ENCODE measurements at places on chromosomes 4 and X.

DNA sequence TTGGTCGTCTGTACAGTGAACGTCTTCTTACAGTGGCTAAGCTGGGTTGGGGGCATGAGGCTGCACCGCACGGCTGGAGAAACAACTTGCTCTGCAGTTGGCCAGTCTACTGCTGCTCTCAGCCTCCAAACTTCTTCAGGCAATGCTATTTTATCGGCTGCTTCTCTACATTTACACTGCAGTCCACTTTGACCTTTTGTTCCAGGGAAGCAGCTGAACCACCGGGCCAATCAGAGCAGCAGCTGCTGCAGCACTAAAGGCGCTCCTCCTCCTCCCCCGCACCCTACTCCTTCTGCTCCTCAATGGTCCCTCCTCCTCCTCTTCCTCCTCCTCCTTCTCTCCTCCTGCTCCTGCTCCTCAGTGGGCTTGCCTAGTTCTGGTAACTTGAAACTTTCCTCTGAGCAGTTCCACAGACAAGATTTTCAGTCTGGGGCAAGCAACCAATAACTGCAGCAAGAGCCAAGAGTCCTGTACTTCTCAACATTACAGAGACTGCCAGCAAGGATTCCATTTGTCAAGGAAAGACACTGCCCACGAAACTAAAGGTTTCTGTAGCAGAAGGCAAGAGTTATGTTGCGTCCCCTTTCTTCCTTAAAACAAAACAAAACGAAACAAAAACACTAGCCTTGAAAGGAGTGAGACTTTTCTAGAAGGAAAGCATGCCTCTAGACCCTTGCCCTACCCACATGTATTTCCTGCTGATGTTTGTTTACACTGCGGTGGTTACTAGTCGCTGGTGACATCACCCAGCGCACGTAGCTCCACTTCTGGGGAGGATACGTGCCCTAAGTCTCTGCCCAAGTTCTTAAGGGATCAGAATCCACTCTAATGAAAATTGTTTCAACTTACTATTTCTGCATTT, 125.7 kb upstream of the NAP1L5 start:
- DNase-seq, result peak; percentile 86

- no peak for DNase-seq
These were observed 268.5 kb downstream of the ARAP2 start for GRCh38 chr4:35975617-35976355.

DNA sequence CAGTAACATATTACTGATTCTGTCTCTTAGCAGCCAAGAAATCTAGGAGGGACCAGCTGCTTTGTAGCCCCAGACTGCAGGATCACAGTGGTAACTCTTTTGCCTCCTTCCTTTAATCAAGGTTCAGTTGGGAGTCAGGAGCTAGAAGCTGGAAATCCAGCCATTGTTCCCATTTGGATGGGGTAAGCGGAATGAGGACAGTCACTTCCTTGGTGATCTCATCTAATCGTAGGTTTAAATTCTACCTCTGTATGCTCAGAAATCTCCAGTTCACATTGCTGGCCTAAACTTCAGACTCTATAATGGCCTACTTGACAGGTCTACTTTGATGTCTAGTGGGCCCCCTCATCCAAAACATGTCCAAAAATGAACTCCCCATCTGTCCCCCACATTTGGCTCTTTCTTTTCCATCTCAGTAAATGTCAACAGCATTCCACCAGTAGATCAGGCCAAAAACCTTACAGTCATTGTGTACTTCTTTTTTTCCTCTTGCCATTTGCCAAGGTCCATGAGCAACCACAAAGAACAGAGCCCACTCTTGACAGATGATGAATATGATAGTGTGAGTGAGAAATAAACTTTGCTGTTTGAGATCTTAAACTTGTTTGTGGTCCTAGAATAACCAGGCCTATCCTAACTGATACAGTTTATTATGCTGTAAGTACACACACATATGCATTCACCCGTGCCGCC, 40.1 kb downstream of the WWC2 start:
- DNase-seq, result no peak

GRCh38 chrX:34058005-34058404, 74.1 kb downstream of the FAM47A start:
- no peak for DNase-seq

DNA sequence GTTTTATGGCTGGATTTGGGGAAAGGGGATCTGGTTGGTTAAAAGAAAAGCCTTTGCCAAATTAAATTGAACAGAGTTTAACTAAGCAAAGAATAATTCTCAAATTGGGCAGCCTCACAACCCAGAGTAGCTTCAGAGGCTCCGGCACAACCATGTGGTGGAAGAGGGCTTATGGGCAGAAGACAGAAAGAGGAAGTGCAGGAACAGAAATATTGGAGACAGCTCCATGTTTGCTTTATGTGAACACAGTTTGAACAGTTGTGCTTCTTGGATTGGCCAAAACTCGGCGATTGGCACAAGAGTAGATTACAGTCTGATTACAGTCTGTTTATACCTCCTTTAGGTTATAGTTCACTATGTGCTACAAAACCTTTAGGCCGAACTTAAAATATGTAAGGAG, 562.7 kb downstream of the TRIML1 start:
- DNase-seq, result no peak

DNA sequence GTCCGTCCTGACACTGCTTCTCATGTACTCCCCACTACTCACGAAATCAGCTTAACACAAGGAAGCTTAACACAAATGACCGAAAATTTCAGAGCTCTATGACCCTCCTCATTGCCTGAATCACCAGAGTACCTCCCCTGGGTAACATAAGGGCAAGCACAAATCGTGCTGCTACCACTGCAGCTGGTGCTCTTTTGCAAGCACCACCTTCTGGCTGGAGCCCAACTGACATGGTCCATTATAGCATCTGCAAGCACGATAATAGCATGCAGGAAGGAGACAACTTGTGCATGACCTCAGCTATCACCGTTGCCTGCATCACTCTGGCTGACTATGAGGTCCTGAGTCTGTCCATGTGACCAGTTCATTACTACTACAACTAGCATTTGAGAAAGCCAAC, 308.0 kb downstream of the TEX13C start:
- DNase-seq, result no peak

DNA sequence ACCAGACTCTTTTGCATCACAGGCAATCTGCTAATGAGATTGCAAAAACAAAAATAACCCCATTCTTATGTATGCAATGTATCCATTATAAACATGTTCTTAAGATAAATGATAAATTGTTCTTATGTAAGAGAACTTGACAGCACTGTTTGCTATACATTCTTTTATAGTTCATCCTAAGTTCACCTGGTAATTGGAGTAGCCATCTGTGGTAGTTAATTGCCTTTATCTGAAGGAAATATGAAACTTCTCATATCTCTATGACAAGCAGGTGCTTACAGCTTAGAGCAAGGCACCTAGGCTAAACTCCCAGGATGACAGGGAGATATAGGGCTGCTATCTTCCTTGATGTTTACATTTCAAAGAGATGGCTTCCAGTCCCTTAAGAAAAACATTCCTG, 21.3 kb upstream of the CLCN5 start:
- DNase-seq, result no peak

Data from suppressor macrophage treated with lipopolysaccharide for 1 hour (primary cell).